ENCODE measurements at places on chromosomes 3 and 15.

DNA sequence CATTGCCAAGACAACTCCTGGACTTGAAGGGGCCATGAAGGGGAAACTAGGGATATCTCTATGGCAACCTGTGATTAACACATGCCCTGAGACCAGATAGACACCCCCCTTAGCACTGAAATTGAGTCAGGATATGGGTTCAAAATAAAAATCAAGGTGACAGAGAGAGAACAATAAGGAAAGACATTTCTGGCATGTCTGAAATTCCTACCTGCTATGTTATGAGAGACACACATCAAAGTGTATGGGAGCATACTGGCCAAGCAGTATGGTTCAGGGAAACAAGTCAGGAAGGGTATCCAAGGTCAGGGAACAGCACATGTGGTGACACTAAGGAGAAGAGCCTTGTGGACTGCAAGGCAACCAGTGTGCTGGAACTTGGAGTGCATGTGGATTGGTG is 388.7 kb downstream of the SHQ1 start:
- DNase-seq: no peak

- no peak for DNase-seq
Observed at GRCh38 chr3:43120937-43121336, 15.1 kb upstream of the POMGNT2 start.

- no peak for DNase-seq
Observed at GRCh38 chr3:89644716-89645115, 537.3 kb downstream of the EPHA3 start.

DNA sequence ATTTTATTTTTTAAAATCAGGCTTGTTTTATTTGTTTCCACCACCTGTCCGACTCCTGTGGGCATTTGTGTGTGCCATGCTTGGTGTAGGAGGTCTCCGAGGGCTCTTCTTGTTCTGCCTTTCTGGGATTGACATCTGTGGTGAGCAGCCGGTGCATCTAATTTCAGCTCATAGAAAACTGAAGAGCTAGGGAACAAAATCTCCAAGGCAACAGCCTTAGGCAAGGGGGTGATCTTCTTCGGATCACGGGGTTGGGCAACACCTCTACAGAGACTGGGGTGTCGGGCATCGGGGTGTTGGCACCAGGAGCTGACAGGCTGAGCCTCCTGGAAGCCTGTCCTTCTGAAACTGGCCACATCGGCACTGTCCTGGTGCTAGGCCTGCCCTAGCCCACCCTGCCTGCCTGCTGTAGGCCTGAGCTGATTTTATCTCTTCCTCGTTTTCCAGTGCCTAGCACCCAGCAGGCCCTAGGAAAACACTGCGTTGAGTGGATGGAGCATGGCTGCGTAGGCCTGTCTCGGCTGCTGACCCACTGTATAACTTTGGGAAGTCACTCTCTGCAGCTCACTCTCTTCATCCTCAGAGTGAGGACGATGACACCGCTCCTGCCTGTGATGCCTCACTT is 10.3 kb downstream of the CHCHD6 start:
- no peak for DNase-seq

Measured in right hindlimb (tissue), 1 donor.